Activated T-cell treated with anti-CD3 and anti-CD28 coated beads, Interleukin-2, amount 50 U/mL, for 48 hours (primary cell): ENCODE measurements at places on chromosomes 13 and 19.

GRCh38 chr13:31122544-31123260, 39.0 kb downstream of the HSPH1 start:
- DNase-seq, result no peak

- no peak for DNase-seq
These were observed 96.7 kb downstream of the GJA3 start for GRCh38 chr13:20064128-20064527.

DNA sequence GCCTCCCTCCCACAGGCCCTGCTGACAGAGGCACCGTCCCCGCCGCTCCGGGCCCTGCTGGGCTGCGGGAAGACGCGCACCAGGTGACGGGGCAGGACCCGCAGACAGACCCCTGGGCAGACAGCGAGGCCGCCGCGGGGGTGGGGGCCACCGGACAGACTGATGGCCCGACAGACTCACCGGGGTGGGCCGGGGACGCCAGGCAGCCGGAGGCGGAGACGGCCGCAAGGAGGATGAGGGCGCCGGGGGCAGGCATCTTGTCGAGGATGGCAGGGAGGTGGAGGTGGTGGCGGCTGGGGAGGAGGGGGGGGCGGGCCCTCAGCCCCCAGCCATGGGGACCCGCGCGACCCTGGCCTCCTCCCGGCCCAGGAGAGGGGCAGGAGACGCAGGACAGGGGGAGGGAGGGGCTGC, 309 bp downstream of the LMTK3 start:
- peak; percentile 49 for DNase-seq

DNA sequence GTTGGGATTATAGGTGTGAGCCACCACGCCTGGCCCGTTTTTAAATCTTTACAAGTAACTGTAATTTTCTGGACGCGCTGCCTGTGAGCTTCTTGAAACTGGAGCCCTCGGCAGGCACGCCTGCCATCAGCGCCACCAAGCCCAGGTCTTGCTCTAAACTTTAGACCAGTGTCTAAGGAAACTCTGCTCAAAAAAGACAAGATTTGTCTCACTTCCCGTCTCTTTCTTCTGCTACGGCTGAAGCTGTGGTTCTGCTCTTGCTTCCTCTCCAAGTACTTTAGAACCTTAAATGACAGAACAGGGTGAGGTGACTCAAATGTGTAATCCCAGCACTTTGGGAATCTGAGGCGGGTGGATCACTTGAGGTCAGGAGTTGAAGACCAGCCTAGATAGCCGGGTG, 24.9 kb downstream of the RCN3 start:
- peak; percentile 55 for DNase-seq
